ENCODE measurements at places on chromosomes 7 and 10.

DNA sequence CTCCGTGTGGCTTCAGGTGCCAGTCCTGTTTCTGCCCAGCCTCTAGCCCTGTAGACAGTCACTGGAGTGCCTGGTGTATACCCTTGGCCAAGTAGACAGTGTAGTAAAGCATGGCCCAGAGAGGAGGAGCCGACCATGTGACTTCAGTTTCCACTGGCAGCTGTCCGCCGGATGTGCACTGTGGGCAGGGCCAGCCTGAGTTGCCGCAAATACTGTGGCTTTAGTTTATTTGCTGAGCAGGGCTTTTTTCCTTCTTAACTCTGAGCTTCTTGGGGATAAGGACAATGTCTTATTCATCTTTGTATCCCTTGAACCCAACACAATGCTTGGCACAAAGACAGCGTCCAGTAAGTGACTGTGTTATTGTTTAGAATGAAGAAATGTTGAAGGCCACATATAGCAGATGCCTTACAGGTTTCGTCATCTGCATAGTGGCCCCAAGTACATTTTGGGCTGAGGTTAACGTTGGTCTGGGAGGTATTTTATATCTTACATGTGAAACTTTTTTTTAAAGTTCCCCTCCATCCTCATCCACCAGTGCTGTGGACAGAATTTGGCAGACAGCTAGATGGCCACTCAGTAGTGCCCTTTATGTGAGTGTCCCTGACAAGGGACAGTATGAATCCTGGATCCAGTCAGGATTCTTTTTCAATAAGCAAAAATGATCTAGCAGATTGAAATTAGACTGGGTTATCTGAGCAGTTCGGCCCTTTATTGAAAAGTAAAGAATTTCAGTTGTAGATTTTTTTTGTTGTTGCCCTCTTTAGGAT is 40.6 kb downstream of the CYP17A1 start:
- DNase-seq: peak; percentile 89

GRCh38 chr10:73590881-73591799 is at the start of gene USP54:
Gene USP54, minus strand, starts transcription at chr10:73591342. Its CDS starts 15,684 bp downstream, at chr10:73575658.
- peak; percentile 44 for DNase-seq

DNA sequence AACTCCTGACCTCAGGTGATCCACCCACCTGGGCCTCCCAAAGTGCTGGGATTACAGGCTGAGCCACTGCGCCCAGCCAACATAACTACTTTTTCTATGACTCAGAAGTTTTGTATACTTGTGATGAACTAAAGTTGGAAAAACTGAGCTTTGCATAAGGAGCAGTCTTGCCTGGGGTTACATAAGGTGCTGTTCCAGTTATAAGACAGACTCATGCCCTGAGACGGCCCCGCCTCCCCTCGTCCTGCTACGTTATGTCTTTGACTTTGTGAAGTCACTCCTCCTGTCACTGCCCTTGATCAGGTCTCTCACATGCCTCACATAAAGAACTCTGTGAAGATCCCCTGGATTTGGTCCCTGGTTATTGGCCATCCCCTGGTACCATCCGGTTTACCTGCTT is 40.4 kb upstream of the OPN4 start:
- DNase-seq: no peak

- no peak for DNase-seq
These were observed 11.6 kb downstream of the PAPSS2 start for GRCh38 chr10:87671139-87671815.

DNA sequence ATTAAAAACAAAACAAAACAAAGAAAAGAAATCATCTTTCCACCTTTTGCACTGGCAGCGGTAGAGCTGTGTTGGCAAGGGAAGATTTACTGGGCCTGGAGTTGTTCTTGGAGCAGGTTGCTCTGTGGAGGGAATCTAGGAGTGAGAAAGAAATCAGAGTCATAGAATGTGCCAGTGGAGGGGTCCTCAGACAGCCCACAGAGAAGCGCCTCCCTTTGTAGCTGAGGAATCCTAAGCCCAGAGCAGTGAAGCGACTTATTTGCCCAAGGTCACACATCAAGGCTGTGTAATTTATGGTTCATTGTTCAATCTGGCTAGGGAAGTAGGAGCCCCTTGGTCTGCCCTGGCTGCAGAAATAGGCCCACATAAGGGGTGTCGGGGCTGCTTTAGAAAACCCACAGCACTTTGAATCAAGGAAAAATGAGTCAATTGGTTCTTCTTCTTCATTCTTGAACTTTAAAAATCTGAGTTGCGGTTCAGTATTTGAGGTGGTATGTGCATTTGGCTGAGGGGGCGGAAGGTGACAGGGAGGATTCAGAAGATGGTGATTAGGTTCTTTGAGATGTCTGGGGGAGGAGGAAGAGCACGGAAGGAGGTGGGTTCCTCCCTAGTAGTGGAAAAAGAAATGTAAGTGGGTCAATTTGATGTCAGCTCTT is 253.7 kb downstream of the PTEN start:
- DNase-seq: no peak

- no peak for DNase-seq
These were observed 88.3 kb downstream of the GOLGA7B start for GRCh38 chr10:97937928-97938327.

DNA sequence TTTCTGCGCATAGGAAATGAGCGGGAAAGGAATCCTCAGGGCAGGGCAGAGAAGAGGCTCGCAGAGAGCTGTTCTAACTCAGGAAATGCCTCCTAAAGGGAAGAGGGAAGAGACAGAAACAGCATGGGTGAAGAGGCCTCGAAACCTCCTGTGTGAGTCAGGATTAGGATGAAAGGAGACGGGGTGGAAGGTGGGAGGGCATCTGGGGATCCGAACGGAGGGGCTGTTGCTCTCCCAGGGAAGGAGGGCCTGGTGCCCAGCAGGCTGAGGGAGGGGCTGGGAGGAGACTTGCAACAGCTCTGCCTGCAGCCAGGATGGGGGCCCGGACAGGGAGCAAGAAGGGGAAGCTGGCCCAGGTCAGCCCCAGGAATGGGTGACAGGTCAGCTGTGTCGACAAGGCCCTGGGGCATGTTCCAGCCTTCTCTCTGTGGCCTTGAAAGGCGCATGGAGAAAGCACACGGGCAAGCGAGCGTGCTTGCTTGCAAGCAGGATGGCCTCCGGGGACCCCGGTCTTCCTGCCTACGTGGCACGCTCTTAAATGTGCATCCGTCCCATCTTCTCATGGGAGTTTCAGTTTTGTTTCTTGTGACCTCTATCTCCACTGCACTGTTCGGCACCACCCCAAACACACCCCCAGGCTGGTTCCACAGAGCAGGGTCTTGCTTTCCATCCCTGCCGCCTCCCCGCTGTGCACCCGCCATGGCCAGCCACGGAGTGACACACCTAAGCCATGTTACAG is 63.5 kb downstream of the HIPK2 start:
- no peak for DNase-seq

- no peak for DNase-seq
These were observed 90.0 kb downstream of the GRK5 start for GRCh38 chr10:119297207-119297968.

DNA sequence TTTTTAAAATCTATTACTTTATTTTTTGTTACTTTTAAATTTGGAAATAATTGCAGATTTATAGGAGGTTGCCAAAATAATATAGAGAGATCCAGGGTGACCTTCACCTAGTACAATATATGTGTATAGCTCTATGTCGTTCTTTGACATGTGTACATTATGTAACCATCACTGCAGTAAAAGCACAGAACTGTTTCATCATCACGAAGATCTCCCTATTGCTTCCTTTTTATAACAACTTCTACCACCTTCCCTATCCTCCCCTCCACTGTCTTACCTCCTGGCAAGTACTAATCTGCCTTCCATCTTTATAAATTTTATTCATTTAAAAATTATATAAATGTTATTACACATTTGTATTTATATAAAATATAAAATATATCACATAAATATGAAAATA is 251.0 kb downstream of the AUTS2 start:
- no peak for DNase-seq

DNA sequence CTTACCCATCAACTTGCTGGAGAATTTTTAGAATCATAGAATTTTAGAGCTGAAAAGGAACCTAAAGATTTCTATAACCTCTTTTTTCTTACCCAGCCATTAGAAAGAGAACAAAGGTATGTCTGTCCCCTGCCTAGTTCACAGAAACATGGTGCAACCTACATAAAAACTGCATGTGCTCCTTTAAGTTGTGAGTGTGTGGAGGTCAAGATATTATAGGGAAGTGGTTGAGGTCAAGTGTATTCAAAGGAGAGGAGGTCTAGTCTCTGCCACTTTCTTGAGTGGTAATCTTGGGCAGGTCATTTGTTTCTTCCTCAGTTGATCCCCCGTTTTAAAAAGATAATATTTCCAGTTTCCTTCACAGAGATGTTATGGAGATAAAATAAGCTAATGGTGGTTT is 6.4 kb downstream of the UBTD1 start:
- DNase-seq: no peak
